ENCODE measurements at places on chromosomes 7 and 10. TPM values are rescaled to one million over a fixed set of nuclear protein-coding genes. Genes with fewer than 3 reads are reported as not detected.

SVIL gene
- 340 TPM for total RNA-seq

CSTF2T gene
- 13.0 TPM for total RNA-seq

- no peak for DNase-seq
Observed at GRCh38 chr7:128974241-128974934, 36.7 kb downstream of the IRF5 start.

DNA sequence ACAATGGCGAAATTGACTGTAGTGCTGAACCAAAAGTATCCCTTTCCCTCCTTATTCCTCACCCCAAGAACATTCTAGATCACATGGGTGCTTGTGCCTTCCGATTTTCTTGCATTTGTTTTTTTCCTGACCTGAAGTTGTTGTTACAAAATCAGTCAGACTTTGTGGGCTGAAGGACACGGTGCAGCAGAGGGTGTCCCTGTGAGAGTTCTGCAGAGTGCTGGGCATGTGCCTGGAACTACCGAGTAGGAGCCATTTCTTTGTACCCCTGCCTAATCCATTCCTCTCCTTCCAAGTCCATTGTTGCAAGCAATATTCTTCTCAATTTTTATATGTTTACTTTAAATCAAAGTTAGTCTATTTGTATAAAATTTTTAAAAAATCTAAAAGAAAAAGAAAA lies 35.3 kb upstream of the GJD4 start:
- no peak for DNase-seq

- DNase-seq: no peak
Observed at GRCh38 chr7:150755473-150756099, 18.4 kb downstream of the GIMAP5 start.

- DNase-seq: no peak
Observed at GRCh38 chr7:129616530-129616929, 5.0 kb downstream of the NRF1 start.

- no peak for DNase-seq
Observed at GRCh38 chr10:59036311-59037017, 140.0 kb upstream of the PHYHIPL start.

- DNase-seq: no peak
Observed at GRCh38 chr7:1100834-1101562, 13.1 kb downstream of the GPER1 start.

- DNase-seq: no peak
Observed at GRCh38 chr10:28561531-28561930, 28.6 kb downstream of the WAC start.

VOPP1 gene
- 24.1 TPM for total RNA-seq

DNA sequence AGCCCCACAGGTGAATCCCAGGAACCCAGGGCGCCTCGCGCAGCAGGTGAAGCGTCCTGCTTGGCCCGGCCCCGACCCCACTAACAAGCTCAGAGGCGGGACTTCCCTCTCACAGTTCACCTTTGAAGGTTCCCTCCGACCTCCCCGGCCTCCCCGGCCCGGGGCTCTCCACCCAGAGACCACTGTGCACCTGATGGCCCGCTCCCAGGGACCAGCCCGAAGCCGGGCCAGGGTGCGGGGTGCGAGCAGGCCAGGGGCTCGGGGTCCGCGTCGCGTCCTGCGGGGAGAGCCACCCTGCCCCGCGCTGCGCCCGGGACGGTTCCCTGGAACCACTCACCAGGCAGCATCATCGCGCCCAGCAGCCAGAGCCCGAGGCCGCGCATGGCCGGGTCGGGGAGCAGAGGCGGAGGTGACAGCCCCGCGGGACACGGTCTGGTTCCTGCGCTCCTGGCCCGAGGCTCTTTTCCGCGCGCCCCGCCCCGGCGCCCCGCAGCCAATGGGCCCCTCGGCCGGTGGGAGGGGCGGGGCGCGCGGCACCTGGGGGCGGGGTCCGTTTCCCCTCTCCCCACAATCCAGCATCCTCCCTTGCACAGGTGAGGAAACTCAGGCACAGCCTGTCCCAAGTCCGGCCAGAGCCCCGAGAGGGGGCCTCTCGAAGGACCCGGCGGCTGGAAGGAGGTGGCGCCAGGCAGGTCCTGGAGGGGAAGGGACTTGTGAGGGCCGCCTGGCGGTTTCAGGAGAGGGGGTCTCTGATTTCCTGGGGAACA lies at the start of gene ADAM8:
Gene ADAM8, minus strand, starts transcription at position 434 of the 767 bp plus-strand sequence. Its CDS starts 51 bp downstream, at position 383.
- DNase-seq: no peak

GRCh38 chr10:12720217-12720981 lies 281.1 kb downstream of the CCDC3 start:
- peak; percentile 97 for DNase-seq

GTF2IRD1 gene
- 16.5 TPM for total RNA-seq

C1QL3 gene
- not detected for total RNA-seq

- DNase-seq: no peak
Observed at GRCh38 chr10:49231086-49231820, 43.1 kb upstream of the TMEM273 start.

DNA sequence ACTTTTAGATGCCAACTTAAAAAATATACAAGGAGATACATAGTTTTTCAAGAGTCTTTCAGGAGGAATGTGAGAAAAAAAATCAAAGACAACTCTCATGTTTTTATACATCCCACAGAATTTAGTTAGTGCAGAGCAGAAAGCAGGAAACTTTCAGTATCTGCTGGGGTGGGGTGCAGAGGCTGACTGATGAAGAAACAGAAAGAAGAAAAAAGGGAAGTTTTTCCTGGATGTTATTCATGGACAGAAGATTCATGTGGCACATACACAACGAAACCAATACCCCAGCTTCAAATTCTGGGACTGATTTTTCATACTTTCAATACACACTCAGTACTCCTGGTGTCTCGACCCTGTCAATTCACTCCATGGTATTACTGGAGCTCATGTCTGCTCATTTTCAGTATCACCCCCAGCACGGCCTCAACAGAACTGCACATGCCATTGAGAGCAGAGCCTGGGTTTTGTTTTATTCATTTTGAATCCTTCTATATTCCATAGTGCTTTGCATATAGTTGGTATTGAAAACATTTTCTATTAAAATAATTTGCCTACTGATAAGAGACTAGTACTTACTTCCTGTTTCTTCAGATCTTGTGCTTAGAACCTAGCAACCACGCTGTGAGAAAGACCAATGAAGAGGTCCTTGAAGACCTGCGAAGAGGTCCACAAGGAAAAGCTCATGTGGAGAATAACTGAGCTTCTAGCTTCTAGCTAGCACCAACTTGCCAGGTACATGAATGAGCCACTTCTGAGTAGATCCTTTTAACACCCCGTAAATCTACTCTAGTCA lies 49.0 kb downstream of the NDUFB2 start:
- no peak for DNase-seq

DNA sequence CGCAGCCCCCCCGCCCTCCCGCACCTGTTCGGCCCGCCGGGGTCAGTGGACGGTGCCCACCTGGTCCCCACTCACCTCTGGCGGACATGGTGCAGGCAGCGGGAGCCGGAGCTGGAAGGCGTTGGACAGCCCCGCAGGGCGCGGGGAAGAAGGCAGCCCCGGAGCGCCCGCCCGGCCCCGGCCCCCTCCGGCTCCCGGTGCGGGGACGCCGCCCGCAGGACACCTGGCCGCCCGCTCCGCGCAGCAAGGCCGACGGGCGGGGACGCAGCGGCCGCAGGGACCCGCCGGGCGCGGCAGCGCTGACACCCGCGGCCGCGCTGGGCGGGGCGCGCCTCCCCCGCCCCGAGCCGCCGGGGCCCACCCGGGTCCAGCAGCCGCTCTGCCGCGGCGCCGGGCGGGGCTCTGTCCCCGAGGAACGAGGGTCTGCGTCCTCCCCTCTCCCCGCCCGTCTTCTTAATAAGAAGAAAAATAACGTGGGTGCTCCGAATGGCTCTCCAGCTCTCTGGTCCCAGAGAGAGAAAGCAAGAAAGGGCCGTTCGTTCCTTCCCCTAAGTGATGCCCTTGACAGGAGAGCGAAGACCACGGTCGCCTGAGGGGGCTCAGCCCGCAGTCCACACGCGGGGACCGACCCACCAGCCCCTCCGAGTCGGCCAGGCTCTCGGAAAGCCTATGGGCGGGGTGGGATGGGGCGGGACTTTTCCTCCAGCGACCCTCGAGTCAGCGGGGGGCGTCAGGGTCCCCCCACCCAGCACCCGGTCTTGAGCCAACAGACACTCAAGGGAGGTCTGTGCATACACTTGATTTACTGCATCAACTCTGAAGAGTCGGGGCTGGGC lies 53.4 kb upstream of the FHIP2A start:
- no peak for DNase-seq

DNA sequence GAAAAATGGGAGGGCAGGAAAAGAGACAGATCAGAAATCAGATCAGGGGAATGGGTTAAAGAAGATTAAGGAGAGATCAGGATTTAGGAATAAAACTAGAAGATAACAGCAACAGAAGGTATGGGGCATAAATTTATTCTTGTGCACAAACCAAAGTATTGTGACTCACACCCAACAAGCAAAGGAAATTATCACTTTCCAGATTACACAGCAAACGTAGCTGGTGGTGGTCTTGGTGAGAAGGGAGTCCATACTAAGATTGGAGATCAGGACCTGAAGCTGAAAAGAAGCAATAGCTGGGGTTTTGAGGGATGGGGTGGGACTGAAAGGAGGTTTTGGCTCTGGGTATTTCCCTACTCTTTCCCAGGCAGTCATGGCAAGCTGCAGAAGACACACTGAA lies 3.5 kb upstream of the MYOZ1 start:
- DNase-seq: no peak

PHYHIPL gene
- 0.28 TPM for total RNA-seq

GRCh38 chr10:108360187-108360586 lies 1195.7 kb upstream of the SORCS1 start:
- no peak for DNase-seq

Data from right atrium auricular region (tissue), 2 donors.